Lung microvascular endothelial cell (primary cell): ENCODE measurements at places on chromosomes 5 and 9. TPM values are rescaled to one million over a fixed set of nuclear protein-coding genes. Genes with fewer than 3 reads are reported as not detected.

The PCDHB4 gene
- total RNA-seq: 0.20 and 0.22 TPM in 2 replicates

The ADGRD2 gene
- total RNA-seq: not detected in 2 replicates

The GLRA1 gene
- not detected in 2 replicates for total RNA-seq

The LCP2 gene
- 0.20 and 0.22 TPM in 2 replicates for total RNA-seq

The MCIDAS gene
- not detected in 2 replicates for total RNA-seq

The HAVCR2 gene
- total RNA-seq: under 0.01 TPM in 1 of 2 replicates, not detected in the other

The BRD9 gene
- 25.9 and 31.2 TPM in 2 replicates for total RNA-seq

The HRH2 gene
- total RNA-seq: not detected in 2 replicates

The BHMT2 gene
- total RNA-seq: 2.4 and 7.7 TPM in 2 replicates

The RAB3C gene
- under 0.01 and 0.22 TPM in 2 replicates for total RNA-seq

The SHOC1 gene
- total RNA-seq: not detected in 2 replicates

The TMEM232 gene
- 0.20 and 0.44 TPM in 2 replicates for total RNA-seq

The TMEM215 gene
- not detected in 2 replicates for total RNA-seq

The LECT2 gene
- not detected in 2 replicates for total RNA-seq

The ALDOB gene
- total RNA-seq: 0.20 and 0.22 TPM in 2 replicates

The PLPPR1 gene
- total RNA-seq: under 0.01 TPM in 1 of 2 replicates, not detected in the other

The NAIF1 gene
- total RNA-seq: 6.5 and 12.5 TPM in 2 replicates

The SHB gene
- 13.3 and 22.6 TPM in 2 replicates for total RNA-seq

The PFN3 gene
- not detected in 2 replicates for total RNA-seq

The SLC1A1 gene
- total RNA-seq: 3.3 and 5.6 TPM in 2 replicates

The ANKRD31 gene
- total RNA-seq: not detected in 2 replicates

The MIER3 gene
- total RNA-seq: 9.4 and 12.7 TPM in 2 replicates

The CKMT2 gene
- total RNA-seq: 0.20 and 0.22 TPM in 2 replicates

The PRSS3 gene
- 2.0 and 18.5 TPM in 2 replicates for total RNA-seq

The ZNF883 gene
- total RNA-seq: 0.22 and 0.40 TPM in 2 replicates

The FGF18 gene
- not detected in 2 replicates for total RNA-seq

The TICAM2 gene
- total RNA-seq: 0.20 and 0.22 TPM in 2 replicates

The GDA gene
- total RNA-seq: not detected in 2 replicates

The CNTLN gene
- total RNA-seq: 5.4 and 6.2 TPM in 2 replicates

The CD14 gene
- 1.1 and 2.8 TPM in 2 replicates for total RNA-seq

The PCDHGB6 gene
- total RNA-seq: 1.3 and 2.4 TPM in 2 replicates

The LAMC3 gene
- 0.65 and 2.6 TPM in 2 replicates for total RNA-seq

The CDKN2B gene
- total RNA-seq: 1.4 and 4.4 TPM in 2 replicates

The N4BP3 gene
- total RNA-seq: 18.3 and 23.8 TPM in 2 replicates

The ZNF454 gene
- total RNA-seq: 0.22 and 1.2 TPM in 2 replicates

The SREK1IP1 gene
- 11.3 and 12.3 TPM in 2 replicates for total RNA-seq

The TLX3 gene
- total RNA-seq: not detected in 2 replicates

The SCGB3A1 gene
- 0.44 and 0.60 TPM in 2 replicates for total RNA-seq

The CCNO gene
- not detected in 2 replicates for total RNA-seq

The CCDC152 gene
- under 0.01 and 0.22 TPM in 2 replicates for total RNA-seq

The SPATA31D4 gene
- total RNA-seq: not detected in 2 replicates

The FOXD4 gene
- total RNA-seq: under 0.01 and 0.20 TPM in 2 replicates

The ROPN1L gene
- total RNA-seq: 1.1 and 1.4 TPM in 2 replicates

The SVEP1 gene
- total RNA-seq: under 0.01 TPM in 2 replicates

The RNF44 gene
- total RNA-seq: 2.4 and 5.6 TPM in 2 replicates

The MLANA gene
- total RNA-seq: not detected in 2 replicates

The ITK gene
- not detected in 2 replicates for total RNA-seq

The CDH12 gene
- total RNA-seq: not detected in 2 replicates

The PIGO gene
- total RNA-seq: 7.2 and 8.7 TPM in 2 replicates
